OCI-LY7 (cell line): ENCODE measurements at places on chromosomes 4 and X. TPM values are rescaled to one million over a fixed set of nuclear protein-coding genes. Genes with fewer than 3 reads are reported as not detected.

DNA sequence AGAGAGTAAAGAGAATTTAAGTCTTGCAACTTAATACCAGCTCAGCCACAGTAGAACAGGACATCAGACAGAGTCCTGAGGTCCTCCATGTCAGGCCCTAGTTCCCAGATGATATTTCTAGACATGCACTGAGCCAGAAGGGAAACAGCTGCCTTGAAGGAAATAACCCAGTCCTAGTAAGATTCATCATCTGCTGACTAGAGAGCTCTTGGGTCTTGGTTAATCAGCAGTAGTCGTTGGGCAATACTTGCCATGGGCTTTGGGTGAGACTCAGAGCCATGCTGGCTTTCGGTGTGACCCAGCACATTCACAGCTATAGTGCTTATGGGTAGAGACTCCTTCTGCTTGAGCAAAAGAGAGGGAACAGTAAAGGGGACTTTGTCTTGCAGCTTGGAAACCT, 379.1 kb downstream of the AR start:
- DNase-seq, result no peak

DNA sequence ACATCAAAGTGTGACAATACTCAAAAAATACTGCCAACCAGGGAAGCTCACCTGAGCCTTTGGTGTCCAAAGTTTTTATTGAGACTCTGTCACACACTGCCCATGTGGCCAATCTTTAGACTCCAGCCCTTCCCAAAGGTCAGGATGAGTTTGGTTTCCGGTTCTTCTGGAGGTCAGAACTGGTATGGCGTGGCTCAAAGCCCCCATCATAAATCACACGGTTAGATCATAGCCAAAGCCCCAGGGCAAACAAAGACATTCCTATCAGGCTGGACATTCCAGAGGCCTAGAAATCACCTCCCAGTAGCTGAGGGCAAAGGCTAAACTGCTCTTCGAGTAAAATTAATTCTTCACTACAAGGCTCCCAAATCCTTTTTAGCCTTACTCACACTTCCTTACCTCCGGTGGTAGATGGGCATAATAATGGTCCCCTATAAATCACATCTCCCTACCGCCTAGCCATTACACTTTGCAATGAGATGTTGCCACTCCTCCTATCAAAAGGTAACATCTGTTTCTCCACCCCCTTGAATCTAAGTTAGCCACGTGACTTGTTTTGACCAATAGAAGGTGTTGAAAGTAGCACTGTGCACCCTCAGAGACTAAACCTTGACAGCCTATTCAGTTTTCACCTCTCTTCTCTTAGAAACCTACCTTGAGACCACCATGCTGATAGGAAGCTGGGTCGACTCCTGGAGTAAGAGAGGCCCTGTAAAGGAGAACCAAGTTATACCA, 137.8 kb upstream of the DUSP21 start:
- DNase-seq, result no peak

- DNase-seq, result no peak
These were observed 142.7 kb upstream of the MAP3K15 start for GRCh38 chrX:19658030-19658429.

- DNase-seq, result peak; percentile 43
These were observed 71.0 kb downstream of the AFF1 start for GRCh38 chr4:87005690-87006425.

GRCh38 chrX:118496763-118497079, 1.1 kb downstream of the DOCK11 start:
- DNase-seq, result peak; percentile 9

DNA sequence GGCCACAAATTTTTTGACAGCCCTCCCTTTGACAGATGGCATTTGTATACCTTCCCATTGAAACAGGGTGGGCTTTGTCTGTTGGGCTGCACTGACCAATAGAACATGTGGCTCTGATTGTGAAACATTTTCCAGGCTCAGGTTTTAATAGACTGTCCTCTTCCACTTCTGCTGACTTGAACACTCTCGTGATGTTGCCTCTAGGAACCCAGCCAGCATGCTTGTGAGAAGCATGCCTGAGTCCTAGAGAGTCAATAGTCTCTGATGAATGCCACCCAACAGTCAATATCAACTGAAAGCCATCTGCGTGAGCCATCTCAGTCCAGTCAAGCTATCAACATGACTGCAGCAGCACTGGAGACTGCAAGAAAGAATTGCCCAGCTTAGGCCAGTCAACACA, 290.0 kb downstream of the SLC7A11 start:
- no peak for DNase-seq

GRCh38 chr4:80711956-80712355, 318.6 kb upstream of the BMP3 start:
- no peak for DNase-seq

GRCh38 chrX:33198561-33199279, 12.6 kb downstream of the DMD start:
- no peak for DNase-seq

PAGE2 gene
- total RNA-seq, result not detected in 2 replicates

GRIA3 gene
- not detected in 2 replicates for total RNA-seq

ZNF157 gene
- total RNA-seq, result 1.4 and 1.7 TPM in 2 replicates

MAGEA2 gene
- total RNA-seq, result not detected in 2 replicates

NPY1R gene
- total RNA-seq, result not detected in 2 replicates

MAGEA3 gene
- total RNA-seq, result not detected in 2 replicates
